ENCODE measurements at places on chromosomes 3 and 15. TPM values are rescaled to one million over a fixed set of nuclear protein-coding genes. Genes with fewer than 3 reads are reported as not detected.

- no peaks in the 10 kb centered on the region for H3K27me3 ChIP-seq
- no peak overlapping the region for H3K27ac ChIP-seq
- no peaks in the 10 kb centered on the region for H3K4me1 ChIP-seq
- no peaks in the 10 kb centered on the region for H3K36me3 ChIP-seq
Measured at GRCh38 chr3:79651536-79652065, 116.2 kb downstream of the ROBO1 start.

DNA sequence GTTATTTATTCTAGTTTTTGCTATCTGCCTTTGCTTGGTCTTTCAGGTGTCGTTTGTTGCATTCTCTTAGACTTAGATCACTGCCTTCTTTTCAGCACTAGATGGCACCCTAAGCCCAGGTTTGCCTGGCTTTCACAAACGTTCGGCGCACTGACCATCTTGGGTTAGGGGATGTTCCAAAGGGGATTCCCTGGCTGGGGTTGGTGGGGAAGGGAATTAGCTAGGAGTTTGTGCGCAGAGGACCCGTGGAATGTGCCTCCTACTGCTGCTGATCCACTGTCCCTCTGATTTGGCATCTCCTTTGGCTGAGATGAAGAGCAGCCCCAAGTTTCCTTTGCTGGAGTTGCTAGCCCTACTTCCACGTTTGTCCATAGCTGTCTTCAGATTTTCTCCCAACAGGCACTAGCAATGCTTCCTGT lies 33.9 kb downstream of the PFN2 start:
- H3K4me3 ChIP-seq = no peak overlapping the region
- no peaks in the 10 kb centered on the region for H3K27me3 ChIP-seq
- no peak overlapping the region for H3K27ac ChIP-seq
- peak; percentile 62 for DNase-seq

DNA sequence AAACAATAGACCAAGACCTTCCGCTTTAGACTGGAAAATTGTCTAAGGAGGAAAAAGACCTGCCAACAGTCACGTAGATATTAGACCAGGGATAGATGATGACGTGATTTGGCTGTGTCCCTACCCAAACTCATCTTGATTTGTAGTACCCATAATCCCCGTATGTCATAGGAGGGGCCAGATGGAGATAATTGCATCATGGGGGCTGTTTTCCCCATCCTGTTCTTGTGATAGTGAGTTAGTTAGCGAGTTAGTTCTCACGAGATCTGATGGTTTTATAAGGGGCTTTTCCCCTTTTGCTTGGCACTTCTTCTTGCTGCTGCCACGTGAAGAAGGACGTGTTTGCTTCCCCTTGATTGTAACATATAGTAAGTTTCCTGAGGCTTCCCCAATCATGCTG lies 31.7 kb upstream of the SUCLG2 start:
- DNase-seq = no peak
- no peaks in the 10 kb centered on the region for H3K36me3 ChIP-seq
- H3K27me3 ChIP-seq = no peaks in the 10 kb centered on the region
- H3K4me3 ChIP-seq = no peak overlapping the region
- H3K4me1 ChIP-seq = no peaks in the 10 kb centered on the region

Gene GPR149
- polyA plus RNA-seq = not detected

DNA sequence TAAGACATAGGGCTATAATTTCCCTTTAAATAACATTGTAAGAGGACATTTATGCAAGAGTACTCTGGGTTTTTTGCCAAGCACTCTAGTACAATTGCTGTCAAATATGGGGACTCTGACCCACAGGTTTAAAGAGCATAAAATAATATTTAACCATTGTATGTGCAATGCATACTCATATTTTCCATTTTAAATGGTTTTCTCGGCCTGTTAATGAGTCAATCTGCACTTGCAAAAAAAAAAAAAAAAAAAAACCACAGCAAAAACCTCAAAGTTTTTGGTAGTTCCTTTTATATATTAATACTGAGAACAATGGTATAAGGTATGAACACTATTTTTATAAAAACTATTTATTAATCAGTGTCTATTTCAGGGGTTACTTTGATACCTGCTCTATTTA lies 304.0 kb upstream of the CBLB start:
- H3K27me3 ChIP-seq = no peaks in the 10 kb centered on the region
- no peak overlapping the region for H3K27ac ChIP-seq
- H3K4me3 ChIP-seq = no peak overlapping the region
- DNase-seq = no peak
- no peaks in the 10 kb centered on the region for H3K36me3 ChIP-seq
- no peaks in the 10 kb centered on the region for H3K4me1 ChIP-seq

Gene POLQ
- polyA plus RNA-seq = 1.7 TPM

- DNase-seq = peak; percentile 56
- H3K4me3 ChIP-seq = no peak overlapping the region
- H3K4me1 ChIP-seq = peaks cover 11% of the 10 kb centered on the region
Measured at GRCh38 chr3:43523454-43524053, 98.3 kb downstream of the ANO10 start.

Gene LYZL4
- not detected for polyA plus RNA-seq

DNA sequence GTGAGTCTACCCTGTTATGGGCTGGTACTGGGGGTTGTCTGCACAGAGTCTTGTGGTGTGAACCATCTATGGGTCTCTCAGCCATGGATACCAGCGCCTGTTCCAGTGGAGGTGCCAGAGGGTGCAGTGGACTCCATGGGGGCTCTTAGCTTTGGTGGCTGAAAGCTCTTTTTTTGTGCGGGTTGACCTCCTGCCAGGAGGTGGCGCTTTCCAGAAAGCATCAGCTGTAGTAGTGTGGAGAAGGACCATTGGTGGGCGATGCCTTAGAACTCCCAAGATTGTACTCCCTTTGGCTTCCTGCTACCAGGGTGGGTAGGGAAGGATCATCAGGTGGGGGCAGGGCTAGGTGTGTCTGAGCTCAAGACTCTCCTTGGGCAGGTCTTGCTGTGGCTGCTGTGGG lies 602.6 kb downstream of the RSL24D1 start:
- H3K27me3 ChIP-seq = no peaks in the 10 kb centered on the region
- H3K4me3 ChIP-seq = no peak overlapping the region
- no peaks in the 10 kb centered on the region for H3K4me1 ChIP-seq
- no peaks in the 10 kb centered on the region for H3K36me3 ChIP-seq

DNA sequence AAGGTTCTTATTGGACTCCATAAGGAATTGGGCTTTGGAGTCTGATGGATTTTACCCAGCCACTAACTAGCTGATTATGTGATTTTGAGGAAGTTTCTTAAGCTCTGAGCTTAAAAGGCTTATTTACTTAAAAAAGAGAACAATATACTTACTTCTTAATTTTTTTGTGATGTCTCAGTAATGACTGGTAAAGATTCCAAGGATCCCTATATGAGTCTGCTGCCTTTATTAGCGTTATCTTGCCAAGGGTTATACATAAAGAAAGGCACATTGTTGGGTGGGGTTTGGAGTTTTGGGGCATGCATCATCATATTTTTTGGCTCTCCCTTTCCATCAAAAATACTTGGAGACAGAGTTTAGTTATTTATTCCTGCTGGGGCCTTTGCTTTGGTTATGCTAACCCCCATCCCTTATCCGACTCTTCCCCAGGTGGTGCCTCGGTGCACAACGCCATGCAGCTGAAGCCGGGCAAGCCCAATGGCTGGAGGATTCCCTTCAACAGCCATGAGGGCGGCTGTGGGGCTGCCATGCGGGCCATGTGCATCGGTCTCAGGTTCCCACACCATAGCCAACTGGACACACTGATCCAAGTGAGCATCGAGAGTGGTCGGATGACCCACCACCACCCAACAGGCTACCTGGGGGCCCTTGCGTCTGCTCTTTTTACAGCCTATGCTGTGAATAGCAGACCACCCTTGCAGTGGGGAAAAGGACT lies 6.7 kb downstream of the ADPRH start:
- H3K27me3 ChIP-seq = peaks cover 14% of the 10 kb centered on the region
- H3K4me1 ChIP-seq = no peaks in the 10 kb centered on the region
- no peak overlapping the region for H3K4me3 ChIP-seq
- H3K36me3 ChIP-seq = no peaks in the 10 kb centered on the region
- DNase-seq = peak; percentile 18

DNA sequence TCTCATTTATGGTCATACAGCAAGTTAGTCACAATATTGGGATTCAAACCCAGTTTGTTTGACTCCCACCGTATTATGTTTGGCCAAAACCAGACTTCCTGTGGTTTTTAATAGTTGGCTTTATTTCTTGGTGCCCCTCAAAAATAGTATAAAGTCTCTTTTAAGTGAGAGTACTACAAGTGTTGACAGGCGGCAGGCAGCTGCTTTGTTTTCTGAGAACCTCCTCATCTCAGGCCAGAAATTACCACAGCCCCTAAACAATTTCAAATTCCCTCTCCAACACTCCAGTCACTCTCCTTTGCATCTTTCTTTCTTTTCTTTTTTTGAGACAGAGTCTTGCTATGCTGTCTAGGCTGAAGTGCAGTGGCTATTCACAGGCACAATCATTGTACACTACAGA lies 121.5 kb downstream of the POLR2M start:
- no peaks in the 10 kb centered on the region for H3K4me1 ChIP-seq
- no peak for DNase-seq
- no peak overlapping the region for H3K4me3 ChIP-seq
- peaks cover 2% of the 10 kb centered on the region for H3K27me3 ChIP-seq

DNA sequence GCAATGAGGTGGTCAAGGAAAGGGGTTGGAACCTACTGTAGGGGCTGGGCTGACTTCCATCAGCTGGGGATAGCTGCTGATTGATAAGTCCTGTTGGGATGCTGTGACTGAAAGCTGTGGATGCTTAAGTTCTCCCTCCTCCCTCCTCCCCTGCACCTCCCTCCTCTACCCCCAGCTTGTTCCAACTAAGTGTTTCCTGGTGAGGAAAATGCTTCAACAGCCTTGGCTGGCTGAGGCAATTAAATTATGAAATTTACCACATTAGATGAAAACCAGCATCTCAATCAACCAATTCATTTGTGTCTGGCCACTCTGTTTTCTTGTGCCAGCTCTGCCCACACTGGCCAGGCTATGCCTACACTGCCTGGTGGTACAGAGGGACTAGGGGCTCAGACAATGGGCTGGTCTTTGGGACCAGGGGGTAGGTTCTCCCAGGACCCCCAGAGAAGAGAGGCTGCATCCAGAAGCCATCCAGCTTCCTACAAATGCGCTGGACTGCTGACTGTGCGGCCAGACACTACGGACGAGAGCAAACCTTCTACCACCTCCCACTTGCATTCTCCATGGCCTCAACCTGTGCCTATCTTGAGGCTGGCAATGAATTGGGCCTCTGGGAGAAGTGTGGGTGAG lies 2.5 kb downstream of the KLHL25 start:
- no peak for DNase-seq
- H3K27ac ChIP-seq = no peak overlapping the region
- no peak overlapping the region for H3K4me3 ChIP-seq
- H3K36me3 ChIP-seq = no peaks in the 10 kb centered on the region

DNA sequence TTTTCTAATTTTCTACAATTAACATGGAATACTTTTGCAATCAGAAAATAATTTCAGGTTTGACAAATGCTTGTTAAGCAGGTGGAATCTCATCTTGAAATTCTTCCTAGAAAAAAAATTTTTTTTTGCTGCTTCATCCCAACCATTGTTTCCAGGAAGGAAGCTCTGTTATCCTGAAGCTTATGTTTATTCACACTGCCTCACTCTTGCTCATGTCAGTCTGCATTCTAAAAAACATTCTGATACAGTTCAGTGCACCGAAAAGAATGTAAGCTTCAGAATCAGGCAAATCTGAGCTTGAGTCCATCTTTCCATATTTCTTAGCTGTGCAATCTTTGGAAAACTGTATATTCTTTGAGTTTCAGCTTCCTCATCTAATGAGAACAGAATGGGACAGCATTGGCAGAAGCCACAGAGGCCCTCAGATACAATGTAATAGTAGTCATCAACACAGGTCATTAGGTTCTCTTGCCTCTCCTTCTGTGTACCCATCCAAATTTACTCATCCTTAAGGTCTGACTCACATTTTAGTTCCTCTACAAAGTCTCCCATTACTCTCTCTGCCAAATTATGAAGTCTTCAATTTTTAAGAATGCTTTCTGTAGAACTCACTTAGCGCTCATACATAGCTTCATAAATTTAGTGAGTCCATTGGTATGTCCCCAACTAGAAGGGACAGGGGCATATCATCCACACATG lies 881.8 kb upstream of the NR2F2 start:
- H3K36me3 ChIP-seq = no peaks in the 10 kb centered on the region
- H3K4me3 ChIP-seq = no peak overlapping the region
- DNase-seq = peak; percentile 54
- peaks cover 3% of the 10 kb centered on the region for H3K4me1 ChIP-seq
- H3K27ac ChIP-seq = no peak overlapping the region
- no peaks in the 10 kb centered on the region for H3K27me3 ChIP-seq

DNA sequence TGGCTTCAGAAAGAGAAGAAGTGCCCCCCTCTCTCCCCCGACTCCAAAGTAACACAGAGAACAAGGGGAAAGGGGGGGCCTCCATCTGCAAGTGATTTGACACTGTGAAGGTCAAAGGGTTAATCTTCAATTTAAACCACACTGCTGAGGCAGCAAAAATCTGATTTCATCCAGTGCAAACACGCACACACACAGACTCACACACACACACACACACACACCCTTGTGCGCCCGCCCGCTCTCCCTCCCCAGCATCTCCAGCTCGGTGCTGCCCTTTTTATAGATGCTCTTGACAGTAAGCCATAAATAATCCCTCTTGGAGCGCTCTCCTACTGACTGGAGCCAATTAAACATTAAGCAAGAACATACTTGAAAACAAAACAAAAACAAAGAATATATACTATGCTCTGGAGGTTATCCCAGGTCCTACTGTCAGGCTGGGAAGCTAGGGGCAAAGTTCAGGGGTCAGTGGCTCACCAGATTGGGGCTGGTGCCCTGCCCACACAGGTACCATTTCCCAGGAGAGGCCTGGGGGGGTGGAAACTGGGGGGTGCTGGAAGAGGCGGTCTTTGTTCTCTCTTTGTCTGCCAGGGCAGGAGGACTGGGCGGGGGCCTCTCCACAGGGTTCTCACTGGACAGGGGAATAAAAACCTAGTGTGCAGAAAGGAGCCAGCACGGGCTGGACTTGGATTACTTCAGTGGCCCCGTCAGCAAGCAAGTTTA lies 16.3 kb downstream of the BMF start:
- peak overlapping the region; percentile 95 for H3K27ac ChIP-seq
- no peaks in the 10 kb centered on the region for H3K27me3 ChIP-seq
- peak; percentile 86 for DNase-seq
- peaks cover 10% of the 10 kb centered on the region for H3K36me3 ChIP-seq
- H3K4me3 ChIP-seq = no peak overlapping the region
- peaks cover 58% of the 10 kb centered on the region for H3K4me1 ChIP-seq

DNA sequence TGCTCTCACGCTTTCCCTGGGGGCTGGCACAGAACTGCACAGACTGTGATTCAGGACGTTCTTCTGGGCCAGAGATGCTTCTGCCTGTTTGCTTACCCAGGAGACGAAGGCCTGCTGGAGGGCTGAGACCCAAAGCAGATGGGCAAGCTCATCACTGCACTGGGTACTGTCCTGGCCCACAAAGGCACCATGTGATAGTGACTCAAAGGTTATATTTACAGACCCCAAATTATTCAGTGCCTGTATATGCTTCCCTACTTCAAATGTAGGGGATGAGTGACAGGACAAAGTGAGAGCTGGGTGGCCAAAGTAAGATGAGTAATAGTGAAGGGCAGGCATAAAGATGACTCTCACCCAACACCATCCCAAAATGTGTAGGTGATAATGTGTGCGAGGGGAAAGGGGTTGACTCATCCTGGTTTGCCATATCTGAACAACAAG lies 127.4 kb downstream of the WDR76 start:
- no peak overlapping the region for H3K4me3 ChIP-seq
- peaks cover 6% of the 10 kb centered on the region for H3K4me1 ChIP-seq
- H3K27ac ChIP-seq = no peak overlapping the region
- no peaks in the 10 kb centered on the region for H3K27me3 ChIP-seq

GRCh38 chr3:116030131-116030850 lies 407.0 kb downstream of the GAP43 start:
- H3K27me3 ChIP-seq = no peaks in the 10 kb centered on the region
- H3K36me3 ChIP-seq = no peaks in the 10 kb centered on the region
- H3K27ac ChIP-seq = no peak overlapping the region
- DNase-seq = no peak
- no peaks in the 10 kb centered on the region for H3K4me1 ChIP-seq

Data from IMR-90 (cell line).